ENCODE measurements at places on chromosomes 16 and 17.

- peak; percentile 60 for ATAC-seq
Measured at GRCh38 chr16:17194190-17194780, 276.5 kb downstream of the XYLT1 start.

DNA sequence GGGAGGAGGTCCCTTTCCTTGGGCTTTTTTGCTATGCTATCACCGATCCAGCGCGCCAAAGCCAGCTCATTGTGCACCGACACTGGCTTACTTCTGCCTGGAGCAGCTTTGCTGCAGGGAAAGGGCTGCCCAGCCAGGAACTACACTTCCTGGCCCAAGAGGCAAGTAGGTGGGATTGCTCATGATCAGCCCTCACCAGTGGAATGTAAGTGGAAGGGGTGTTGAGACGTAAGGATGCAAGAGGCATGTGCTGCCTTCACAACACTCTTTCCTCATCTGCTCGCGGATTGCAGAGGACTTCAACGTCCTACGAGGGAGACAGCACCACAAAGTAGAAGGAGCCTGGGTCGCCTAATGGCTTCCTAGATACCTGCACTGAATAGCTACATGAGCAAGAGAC is 104.3 kb upstream of the FOXF1 start:
- ATAC-seq, result no peak

DNA sequence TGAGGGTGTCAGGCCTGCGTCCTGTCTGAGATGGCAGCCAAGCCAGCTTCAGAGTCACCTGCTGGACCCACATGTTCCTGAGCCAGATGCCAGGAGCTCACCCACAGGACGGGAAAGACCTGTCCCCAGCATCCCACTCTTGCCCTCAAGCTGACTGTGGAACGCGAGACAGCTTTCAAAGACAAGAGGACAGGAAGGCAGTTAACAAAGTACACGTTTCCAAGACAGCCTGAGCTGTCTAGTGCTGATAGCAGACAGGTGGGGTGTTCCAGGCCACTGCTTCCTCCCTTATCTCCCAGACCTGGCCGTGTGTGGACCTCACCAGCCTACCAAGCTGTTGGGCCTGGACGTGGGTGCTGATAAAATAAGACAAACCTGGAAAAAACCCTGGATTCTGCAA is 13.2 kb downstream of the CMTM3 start:
- no peak for ATAC-seq

GRCh38 chr17:29190039-29190438 is 9.8 kb upstream of the MYO18A start:
- no peak for ATAC-seq

- no peak for ATAC-seq
Measured at GRCh38 chr16:27197004-27197403, 6.3 kb upstream of the KDM8 start.

GRCh38 chr16:58536278-58536677 is 21.0 kb downstream of the SETD6 start:
- no peak for ATAC-seq

DNA sequence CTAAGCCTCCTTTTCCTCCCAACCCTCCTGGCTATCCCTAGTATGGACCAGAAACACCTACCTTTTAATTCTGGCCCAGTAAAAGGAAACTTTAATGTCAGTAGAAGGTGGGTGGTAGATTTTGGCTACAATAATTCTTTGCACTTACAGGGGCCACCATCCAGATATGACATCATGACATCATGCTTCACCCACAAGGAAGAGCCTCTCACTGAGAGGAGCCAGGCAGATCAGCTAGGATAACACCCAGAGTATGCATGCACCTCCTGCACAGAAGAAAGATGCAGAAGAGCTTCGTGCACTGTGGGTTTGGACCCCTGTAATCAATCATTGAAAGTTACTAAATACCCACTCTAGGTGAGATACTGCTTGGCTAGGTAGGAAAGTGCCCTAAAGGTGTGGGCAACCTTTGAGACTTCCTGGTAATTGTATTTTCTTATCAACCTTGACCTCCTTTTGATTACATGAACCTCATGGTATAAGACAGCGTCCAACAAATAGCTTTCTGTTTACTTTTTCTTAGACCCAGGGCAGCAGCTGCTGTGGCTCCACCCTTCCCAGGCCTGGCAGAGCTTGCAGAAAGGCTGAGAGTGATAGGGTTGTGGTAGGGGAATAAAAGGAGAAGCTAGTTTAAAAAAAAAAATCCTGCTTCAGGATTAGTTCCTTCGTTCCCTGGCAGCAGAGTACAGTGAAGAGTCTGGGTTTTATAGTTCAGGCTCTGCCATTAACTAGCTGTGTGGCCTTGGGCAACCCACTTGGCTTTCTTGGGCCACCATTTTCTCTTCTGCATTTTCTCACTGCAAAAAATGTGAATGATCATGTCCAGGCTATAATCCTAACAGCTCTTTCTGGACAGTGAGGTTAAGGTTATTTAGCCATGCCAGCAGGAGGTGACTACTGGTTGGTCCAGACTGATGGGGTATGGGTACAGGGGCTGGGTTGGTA is 6.2 kb downstream of the MAP3K14 start:
- ATAC-seq, result no peak

GRCh38 chr16:76729525-76729924 is 452.3 kb downstream of the CNTNAP4 start:
- ATAC-seq, result no peak

- ATAC-seq, result no peak
Measured at GRCh38 chr16:66508914-66509496, 40.9 kb downstream of the TK2 start.

- no peak for ATAC-seq
Measured at GRCh38 chr17:65638221-65638975, 77.0 kb upstream of the AXIN2 start.

- ATAC-seq, result no peak
Measured at GRCh38 chr16:69711115-69711740, 15.1 kb downstream of the NQO1 start.

Measured in stimulated activated memory B cell treated with anti-CD40 and anti-IgM and Interleukin-4, amounts not matched to agents 10 μg/mL and 1 μg/mL and 100 μg/mL, for 72 hours (primary cell).